Aorta (tissue), 5 donors: ENCODE measurements at places on chromosomes 11 and 22.

DNA sequence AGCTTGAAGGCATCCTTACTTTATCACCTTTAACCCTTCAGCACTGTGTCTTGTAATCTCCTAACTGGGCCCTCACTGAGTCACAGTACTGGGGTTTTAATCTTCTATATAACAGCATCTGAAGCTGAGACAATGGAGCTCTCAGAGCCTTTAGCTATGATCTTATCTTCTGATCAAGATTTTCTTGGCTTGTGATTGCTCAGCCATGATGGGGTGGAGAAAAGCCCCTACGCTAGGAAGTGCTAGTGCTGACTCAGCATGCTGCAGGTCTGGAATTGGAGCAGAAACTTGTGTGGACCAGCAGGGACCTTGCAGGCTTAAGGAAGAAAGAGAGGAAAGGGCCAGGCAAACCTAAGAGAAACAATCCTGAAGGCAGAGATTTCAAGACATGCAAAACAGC is 71.7 kb upstream of the EED start:
- no peak for DNase-seq

DNA sequence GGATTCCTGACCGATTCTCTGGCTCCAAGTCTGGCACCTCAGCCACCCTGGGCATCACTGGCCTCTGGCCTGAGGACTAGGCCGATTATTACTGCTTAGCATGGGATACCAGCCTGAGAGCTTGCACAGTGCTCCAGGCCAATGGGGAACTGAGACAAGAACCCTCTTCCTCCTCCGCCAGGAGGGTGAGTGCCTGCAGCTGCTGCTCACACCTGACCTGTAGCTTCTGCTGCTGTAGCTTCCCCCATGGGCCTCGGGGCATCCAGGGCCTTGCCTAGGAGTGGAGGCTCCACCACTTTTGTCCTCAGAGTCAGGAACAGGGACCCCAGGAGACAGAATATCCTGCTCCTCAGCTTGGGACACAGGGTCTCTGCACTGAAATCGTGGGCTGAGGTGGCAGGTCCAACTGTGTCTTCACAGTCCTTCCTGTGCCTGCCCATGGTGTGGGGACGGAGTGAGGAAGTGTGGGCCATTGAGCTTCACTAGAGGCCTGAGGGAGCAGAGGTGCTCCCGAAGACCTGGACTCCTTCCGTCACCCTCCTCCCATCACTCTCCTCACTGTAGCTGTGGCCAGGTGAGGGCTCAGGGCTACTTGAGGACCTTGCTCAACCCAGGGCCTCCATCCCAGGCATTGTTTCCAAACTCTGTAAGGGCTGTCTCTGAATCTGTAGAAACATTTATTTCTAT is 103.8 kb downstream of the ZNF280B start:
- no peak for DNase-seq

DNA sequence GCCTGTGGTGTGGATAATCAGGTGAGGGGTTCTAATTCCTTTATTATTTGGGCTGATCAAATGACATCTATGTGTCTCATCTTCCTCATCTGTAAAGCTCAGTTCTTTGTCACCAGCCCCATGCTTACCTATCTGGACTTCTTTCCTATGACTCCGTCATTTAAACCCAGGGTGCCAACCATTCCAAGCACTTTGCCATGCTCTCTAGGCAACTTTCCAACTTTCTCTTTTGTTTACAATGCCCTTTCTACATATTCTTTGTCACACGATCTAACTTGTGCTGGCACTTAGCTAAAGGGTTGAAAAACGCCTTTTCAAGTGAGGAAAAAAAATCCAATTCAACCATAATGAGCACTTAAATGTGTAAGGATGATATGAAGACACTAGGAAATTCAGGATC is 27.9 kb downstream of the EXPH5 start:
- DNase-seq: no peak

DNA sequence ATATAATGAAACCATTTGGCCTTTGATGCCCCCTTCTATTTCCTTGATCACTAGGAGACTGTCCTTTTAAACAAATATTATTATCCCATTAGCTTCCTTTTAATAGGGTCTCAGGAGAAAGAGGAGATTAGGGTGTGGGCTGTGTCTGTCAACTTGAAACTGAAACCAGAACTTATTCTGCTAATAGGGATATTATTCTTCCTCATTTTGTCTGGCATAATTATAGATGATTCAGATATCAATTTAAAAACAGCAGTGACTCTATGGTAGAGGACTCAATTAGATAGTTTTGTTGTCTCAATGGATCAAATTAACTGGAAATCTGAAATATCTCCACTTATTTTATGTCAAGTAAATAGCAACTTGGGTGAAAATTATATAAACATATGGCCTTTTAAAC is 584.9 kb upstream of the CCDC90B start:
- no peak for DNase-seq

GRCh38 chr11:61756452-61757212 is 4.2 kb downstream of the MYRF start:
- DNase-seq: no peak
